ENCODE measurements at places on chromosomes 3 and 15. TPM values are rescaled to one million over a fixed set of nuclear protein-coding genes. Genes with fewer than 3 reads are reported as not detected.

- no peaks in the 10 kb centered on the region for H3K27me3 ChIP-seq
- no peak overlapping the region for H3K4me3 ChIP-seq
- peaks cover 80% of the 10 kb centered on the region for H3K36me3 ChIP-seq
- DNase-seq = no peak
These were observed 5.3 kb downstream of the BRPF1 start for GRCh38 chr3:9736831-9737230.

CACNA1D gene
- 0.98 TPM for polyA plus RNA-seq

DNA sequence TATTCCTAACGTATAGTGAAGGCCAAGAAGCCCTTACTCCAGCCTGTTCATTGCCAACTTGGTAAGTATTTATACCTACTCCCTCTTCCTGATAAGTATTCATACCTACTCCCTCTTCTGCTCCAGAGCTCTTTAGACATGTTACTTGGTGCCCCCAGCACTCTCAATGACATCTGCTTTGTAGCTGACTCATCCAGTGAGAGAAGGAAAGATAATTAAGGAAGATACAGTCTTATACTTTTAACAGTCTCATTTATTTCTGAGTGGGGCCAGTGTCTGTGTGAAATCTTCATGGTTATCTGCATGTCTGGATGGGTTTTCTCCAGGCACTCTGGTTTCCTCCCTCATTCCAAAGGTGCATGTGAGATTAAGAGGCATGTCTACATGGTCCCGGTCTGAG lies 698.7 kb downstream of the FHIT start:
- H3K27ac ChIP-seq = no peak overlapping the region
- H3K4me3 ChIP-seq = no peak overlapping the region
- H3K27me3 ChIP-seq = no peaks in the 10 kb centered on the region
- no peaks in the 10 kb centered on the region for H3K36me3 ChIP-seq

IGF2BP2 gene
- polyA plus RNA-seq = 1.2 TPM

ZCWPW2 gene
- 0.35 TPM for polyA plus RNA-seq

- H3K27me3 ChIP-seq = no peaks in the 10 kb centered on the region
- H3K36me3 ChIP-seq = no peaks in the 10 kb centered on the region
- peak; percentile 18 for DNase-seq
- no peak overlapping the region for H3K27ac ChIP-seq
- peak overlapping the region; percentile 33 for H3K4me3 ChIP-seq
These were observed 35.5 kb downstream of the ARRDC4 start for GRCh38 chr15:97995881-97996603.

DNA sequence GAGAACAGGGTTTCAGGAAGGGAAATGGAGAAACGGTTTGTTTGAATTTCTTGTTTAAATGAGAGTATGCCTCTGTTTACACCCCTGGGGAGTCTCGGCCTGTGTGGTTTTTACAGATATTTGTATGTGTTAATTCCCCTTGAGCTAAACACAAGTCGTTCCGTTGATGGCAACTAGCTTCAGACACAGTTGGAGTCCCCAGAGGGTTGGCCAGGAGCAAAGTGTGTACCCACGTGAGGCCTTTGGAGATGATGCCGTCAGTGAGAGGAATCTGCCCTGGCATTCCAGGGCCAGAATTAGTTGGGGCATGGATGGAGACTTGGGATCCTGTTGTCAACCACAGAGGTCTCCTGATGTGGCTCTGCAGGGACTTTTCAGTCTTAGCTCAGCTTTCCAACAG lies 44.0 kb downstream of the CEMIP start:
- H3K27ac ChIP-seq = no peak overlapping the region
- H3K27me3 ChIP-seq = no peaks in the 10 kb centered on the region
- peaks cover 7% of the 10 kb centered on the region for H3K4me1 ChIP-seq
- no peak overlapping the region for H3K4me3 ChIP-seq
- H3K36me3 ChIP-seq = no peaks in the 10 kb centered on the region

POLQ gene
- not detected for polyA plus RNA-seq

DNA sequence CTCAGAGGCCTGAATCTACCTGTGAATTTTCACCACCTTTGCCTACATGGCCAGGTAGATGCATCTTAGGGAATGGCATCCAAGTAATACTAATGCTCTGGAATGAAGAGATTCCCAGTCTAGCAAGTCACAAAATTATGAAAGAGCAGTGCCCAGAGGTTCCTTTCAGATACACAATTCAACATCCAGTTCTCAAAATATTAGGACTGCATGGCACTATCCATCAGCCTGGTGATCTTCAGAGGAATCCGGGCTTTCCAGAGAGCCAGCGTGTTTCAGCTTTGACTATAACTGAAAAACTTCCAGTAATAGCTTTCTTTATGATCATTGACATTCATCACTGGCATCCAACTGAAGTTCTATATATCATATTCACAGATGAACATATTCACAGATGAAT lies 849.8 kb downstream of the AGBL1 start:
- H3K27ac ChIP-seq = no peak overlapping the region
- no peak for DNase-seq
- no peaks in the 10 kb centered on the region for H3K36me3 ChIP-seq
- H3K4me3 ChIP-seq = no peak overlapping the region
- no peaks in the 10 kb centered on the region for H3K4me1 ChIP-seq

DNA sequence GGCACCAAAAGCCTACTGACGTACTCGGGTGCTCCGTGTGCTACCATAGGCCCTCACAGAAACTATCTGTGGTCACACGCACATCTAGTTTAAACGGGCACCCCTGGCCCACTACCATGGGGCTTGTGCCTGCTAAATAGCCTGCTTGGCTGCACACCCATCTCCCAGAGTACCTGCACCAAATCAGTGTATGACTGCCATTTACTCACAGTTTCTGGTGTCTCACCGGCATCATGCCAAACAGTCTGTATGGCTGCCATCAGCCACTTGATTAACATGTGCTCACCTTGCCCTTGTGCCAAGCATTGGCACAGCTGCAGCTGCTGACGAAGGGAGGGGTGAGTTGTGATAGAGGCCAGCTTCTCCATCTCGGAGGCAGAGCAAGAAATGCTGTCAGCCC lies 232.7 kb downstream of the IGSF11 start:
- no peaks in the 10 kb centered on the region for H3K4me1 ChIP-seq
- no peak overlapping the region for H3K4me3 ChIP-seq
- no peak overlapping the region for H3K27ac ChIP-seq
- H3K36me3 ChIP-seq = no peaks in the 10 kb centered on the region
- no peak for DNase-seq

GRCh38 chr3:4757575-4758248 lies 221.5 kb upstream of the BHLHE40 start:
- DNase-seq = no peak
- no peak overlapping the region for H3K4me3 ChIP-seq
- no peak overlapping the region for H3K27ac ChIP-seq
- H3K27me3 ChIP-seq = no peaks in the 10 kb centered on the region
- H3K4me1 ChIP-seq = peaks cover 43% of the 10 kb centered on the region
- H3K36me3 ChIP-seq = peaks cover 22% of the 10 kb centered on the region

DNA sequence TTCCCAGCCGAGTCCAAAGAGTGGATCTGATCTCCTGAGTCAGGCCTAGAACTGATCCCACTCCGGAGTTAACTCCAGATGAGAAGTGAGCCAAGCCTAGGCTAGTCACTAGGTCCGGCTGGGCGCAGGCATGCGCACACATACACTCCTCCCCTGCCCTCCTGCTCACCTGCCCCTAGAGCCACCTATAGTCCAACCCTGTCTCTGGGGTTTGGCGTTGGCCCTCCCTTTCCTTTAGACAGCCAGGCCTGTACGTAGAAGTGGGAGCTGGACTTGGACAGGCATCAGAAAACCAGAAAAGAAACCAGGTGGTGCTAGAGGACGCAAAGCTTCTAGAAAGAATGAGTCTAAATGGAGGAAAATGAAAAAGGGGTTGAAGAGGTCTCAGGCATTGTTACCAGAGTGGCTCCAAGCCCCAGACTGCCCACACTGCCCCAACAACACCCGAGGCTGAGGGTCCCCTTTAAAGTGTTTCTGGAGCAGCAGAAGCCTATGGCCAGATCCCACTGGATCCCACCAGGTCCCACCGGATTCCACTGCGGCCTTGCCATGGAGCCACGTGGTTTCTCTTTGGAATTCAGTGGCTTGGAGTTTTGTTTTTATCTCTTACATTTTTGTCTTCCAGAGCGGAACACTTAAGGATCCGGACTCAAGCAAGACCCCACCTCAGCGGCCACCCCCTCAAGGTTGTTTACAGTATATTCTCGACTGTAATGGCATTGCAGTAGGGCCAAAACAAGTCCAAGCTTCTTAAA lies 24.2 kb upstream of the TIMP4 start:
- no peaks in the 10 kb centered on the region for H3K27me3 ChIP-seq
- no peak for DNase-seq
- H3K4me3 ChIP-seq = no peak overlapping the region
- no peaks in the 10 kb centered on the region for H3K36me3 ChIP-seq
- no peak overlapping the region for H3K27ac ChIP-seq
- H3K4me1 ChIP-seq = peaks cover 38% of the 10 kb centered on the region

GRCh38 chr15:50144341-50145120 lies 25.5 kb upstream of the ATP8B4 start:
- no peak overlapping the region for H3K4me3 ChIP-seq
- peaks cover 24% of the 10 kb centered on the region for H3K4me1 ChIP-seq
- no peaks in the 10 kb centered on the region for H3K27me3 ChIP-seq
- no peak overlapping the region for H3K27ac ChIP-seq

DNA sequence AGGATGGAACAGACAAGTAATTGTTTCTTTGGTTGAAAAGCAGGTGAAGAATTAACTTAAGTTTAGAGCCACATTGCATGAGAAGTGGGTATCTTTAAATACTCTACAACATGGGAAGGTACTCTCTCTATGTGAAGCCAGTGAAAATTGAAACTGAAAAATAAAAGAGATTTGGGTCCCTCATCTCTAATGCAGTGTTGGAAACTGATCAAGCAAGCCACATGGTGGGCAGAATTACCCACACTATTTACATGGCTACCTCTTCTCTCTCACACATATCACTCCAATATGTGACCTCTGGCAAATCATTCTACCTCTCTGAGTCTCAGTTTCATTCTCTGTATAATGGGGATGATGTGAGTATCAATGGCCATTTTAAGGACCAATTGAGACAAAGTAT lies 339.0 kb downstream of the IL5RA start:
- H3K36me3 ChIP-seq = no peaks in the 10 kb centered on the region
- no peaks in the 10 kb centered on the region for H3K27me3 ChIP-seq
- DNase-seq = no peak
- no peak overlapping the region for H3K4me3 ChIP-seq
- H3K27ac ChIP-seq = no peak overlapping the region

CPLX3 gene
- polyA plus RNA-seq = not detected

DNA sequence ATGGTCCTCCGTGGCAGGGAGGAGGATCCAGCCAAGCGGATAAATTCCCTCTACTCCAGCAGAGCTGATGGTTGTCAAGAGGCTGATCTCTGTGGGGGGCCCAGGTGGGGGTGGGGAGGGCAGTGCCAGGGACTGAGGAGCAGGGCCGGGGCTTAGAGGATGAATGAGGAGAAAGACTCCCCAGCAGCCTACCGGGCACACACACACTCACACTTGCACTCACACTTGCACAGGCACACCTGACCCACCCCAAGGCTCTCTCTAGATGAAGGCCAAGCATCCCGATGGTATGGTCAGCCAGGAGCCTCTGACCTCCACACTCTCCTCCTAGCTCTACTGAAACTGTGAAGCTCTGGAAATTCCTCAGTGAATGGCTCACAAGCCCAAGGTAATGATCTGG lies 131.3 kb upstream of the PRR20G start:
- no peak overlapping the region for H3K27ac ChIP-seq
- no peak overlapping the region for H3K4me3 ChIP-seq
- H3K4me1 ChIP-seq = no peaks in the 10 kb centered on the region
- no peak for DNase-seq
- peaks cover 7% of the 10 kb centered on the region for H3K27me3 ChIP-seq

SLC33A1 gene
- polyA plus RNA-seq = 15.0 TPM

GRCh38 chr15:99708563-99708962 lies 24.7 kb downstream of the LYSMD4 start:
- H3K27me3 ChIP-seq = no peaks in the 10 kb centered on the region
- H3K4me3 ChIP-seq = no peak overlapping the region
- H3K4me1 ChIP-seq = peaks cover 5% of the 10 kb centered on the region
- no peak for DNase-seq

TRAT1 gene
- polyA plus RNA-seq = 0.37 TPM

NLGN1 gene
- polyA plus RNA-seq = not detected

GRCh38 chr3:174439331-174440252 lies 419.5 kb upstream of the NAALADL2 start:
- peaks cover 15% of the 10 kb centered on the region for H3K27me3 ChIP-seq
- H3K27ac ChIP-seq = no peak overlapping the region
- H3K36me3 ChIP-seq = no peaks in the 10 kb centered on the region
- peak overlapping the region; percentile 79 for H3K4me3 ChIP-seq
- peak; percentile 61 for DNase-seq

- H3K36me3 ChIP-seq = no peaks in the 10 kb centered on the region
- H3K27me3 ChIP-seq = no peaks in the 10 kb centered on the region
- H3K4me3 ChIP-seq = no peak overlapping the region
- no peak for DNase-seq
- no peaks in the 10 kb centered on the region for H3K4me1 ChIP-seq
These were observed 10.6 kb downstream of the FAM107A start for GRCh38 chr3:58566398-58567250.
